ENCODE measurements at places on chromosomes 6 and 20.
A peak's percentile ranks its signal among the peaks of the same experiment; 100 is the strongest.

DNA sequence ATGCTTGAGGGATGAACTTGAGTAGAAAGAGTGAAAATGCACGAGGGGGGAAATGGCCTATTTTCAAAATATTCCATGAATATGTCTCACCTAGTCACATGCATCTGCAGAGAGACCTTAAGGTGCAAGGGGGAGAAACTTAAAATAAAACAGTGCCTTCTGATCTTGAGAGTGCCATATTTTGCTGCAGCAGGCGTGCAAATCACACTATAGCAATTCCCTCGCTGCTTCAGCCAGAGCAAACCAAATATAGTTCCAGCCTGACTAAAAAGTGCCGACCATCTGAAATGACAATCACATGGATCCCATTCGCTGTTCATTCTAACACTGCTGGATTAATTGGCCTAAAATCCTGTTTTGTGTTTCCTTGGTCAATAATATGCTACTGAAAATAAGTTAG, 26.3 kb downstream of the KIAA0319 start:
- DNase-seq = no peak

DNA sequence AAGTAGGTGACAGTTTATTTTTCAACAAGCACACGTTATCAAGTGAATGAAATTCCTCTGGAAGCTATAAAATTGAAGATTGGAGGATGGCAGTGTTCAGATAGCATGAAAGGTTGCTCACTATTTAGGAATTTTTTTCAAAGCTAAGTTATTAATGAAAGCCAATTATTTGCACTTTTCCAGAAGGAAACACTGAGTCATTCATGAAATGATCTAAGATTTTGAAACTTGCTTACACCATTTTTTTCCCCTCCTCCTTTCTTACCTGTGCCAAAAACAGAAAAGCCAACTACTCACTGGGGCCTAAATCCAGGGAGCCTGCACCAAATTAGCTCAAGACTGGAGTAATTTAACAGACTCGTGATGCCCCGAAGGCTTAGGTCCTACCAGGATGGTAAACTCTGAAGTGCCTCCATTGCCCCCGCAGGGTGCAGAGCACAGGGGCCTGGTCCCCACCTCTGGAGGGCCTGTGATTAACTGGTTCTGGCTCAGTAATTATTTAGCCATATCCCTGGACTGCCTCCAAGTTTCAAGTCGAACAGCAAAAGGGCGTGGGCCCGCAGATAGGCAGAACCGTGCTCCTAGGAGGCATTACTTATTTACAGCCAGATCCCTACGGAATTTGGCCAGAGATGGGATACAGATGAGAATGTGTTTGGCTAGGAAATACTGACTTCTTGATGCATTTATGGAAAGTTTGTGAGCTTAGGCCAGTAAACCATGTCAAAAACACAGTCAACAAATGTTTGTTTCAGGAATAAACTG, 28.0 kb upstream of the ZNF217 start:
- DNase-seq = peak; percentile 74

- no peak for DNase-seq
Observed at GRCh38 chr6:144086959-144087358, 8.4 kb downstream of the SF3B5 start.

DNA sequence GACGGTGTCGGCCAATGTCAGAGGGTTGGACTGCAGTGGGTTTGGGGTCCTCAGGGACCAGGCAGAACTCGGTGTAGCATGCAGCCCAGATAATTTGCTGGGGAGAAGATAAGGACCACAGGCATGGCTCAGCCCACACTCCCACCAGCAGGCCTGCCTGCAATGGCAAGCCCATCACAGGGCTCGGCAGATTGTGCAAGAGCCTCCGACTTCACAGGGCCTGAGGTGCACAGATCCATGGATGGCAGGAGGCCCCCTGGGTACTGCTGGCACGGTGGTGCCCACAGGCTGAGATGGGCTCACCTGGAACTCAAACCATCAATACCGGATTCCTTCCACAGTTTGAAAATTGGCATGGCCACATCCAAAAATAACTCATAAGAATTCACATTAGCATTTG, 180.3 kb downstream of the TTLL2 start:
- no peak for DNase-seq

- no peak for DNase-seq
Observed at GRCh38 chr20:14800707-14801425, 463.5 kb upstream of the FLRT3 start.

- DNase-seq = no peak
Observed at GRCh38 chr6:164346631-164347030, 932.1 kb downstream of the QKI start.

DNA sequence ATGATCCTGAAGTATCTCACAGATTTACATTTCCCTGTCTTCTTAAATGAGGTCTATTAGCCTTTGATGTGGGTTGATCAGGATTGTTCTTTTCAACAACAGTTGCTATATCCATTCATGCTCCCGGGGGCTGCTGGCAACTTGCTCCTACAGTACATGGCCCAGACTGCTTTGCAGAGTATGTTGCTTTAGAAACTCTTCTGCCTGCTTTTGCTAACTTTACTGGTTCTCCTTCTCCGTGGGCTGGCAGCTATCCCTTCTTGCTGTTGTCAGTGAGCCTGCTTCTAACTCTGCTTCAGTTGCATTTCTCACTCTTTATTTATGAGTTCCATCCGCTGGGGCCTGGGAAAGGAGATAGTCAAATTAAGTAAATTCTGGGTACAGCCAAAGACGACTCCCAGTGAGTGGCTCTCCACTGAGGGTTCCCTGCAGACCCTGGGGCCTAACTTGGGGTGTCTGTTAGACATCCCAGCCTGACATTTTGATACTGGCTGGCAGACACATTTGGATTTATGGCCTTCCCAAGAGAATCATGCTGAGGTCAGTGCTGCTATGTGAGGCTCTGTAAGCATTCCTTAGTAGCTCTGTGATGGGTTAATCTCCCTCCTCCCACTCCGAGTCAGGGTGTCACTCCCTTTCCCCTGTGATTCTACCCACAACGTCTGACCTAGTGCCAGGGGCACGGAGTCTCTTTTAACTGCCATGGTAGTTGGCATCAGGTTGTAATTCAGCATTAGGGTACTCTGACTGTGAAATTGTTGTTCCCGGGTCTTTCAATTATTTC, 73.6 kb downstream of the SLX4IP start:
- peak; percentile 48 for DNase-seq

DNA sequence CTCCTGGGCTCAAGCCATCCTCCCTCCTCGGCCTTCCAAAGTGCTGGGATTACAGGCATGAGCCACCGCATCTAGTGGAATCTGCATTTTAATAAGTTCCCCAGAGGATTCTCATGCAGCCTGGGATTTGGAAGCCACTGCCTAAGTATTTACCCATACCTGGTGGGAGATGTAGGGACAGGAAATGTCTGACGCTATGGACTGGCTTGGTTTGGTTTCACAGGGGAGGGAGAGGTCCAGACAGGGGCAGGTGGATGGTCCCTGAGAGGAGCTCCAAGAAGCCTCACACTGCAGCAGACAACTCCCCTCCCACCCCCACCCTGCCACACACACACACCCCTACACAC, 4.4 kb downstream of the VSTM2L start:
- no peak for DNase-seq

DNA sequence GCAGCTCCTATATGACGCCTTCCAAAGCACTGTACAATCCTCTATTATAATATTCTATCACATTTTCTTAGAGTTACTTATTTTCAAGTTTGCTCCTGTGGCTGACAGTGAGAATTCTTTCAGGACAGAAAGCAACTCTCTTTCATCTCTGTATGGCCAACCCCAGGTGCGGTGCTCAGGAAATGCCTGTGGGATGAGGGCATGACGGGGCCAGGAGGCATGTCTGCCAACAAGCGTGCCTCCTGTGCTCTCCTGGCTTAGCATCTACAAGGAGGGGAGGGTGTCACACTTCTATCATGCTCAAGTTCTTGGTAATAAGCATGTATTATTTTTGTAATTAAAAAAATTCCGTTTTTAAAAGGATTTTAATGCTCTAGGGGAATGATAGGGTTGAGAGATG, 11.4 kb downstream of the MRPL14 start:
- DNase-seq = no peak

- no peak for DNase-seq
Observed at GRCh38 chr6:144159223-144159622, 8.9 kb downstream of the STX11 start.

DNA sequence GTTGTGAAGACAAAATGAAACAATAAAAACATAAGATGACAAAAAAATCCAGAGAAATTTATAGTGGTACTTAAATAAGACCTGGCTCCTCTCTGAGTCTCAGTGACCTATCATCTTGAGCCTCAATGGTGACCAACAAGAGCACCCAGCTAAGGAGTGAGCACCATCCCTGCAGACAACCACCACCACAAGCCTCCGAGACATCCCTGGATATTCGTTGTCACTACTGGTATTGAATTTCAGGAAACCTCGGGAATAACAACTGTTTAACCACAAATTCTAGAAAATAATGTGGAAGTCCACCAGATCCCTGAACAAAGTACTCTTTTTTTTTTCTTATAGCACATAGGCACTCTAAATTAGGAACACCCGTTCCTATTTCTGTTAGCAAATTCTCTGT, 32.2 kb upstream of the ADGRF5 start:
- DNase-seq = no peak

DNA sequence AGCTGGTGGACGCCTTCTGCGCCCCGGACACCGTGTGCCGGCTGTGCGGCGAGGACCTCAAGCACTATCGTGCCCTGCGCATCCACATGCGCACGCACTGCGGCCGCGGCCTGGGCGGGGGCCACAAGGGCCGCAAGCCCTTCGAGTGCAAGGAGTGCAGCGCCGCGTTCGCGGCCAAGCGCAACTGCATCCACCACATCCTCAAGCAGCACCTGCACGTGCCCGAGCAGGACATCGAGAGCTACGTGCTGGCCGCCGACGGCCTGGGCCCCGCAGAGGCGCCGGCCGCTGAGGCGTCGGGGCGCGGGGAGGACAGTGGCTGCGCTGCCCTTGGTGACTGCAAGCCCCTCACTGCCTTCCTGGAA, 82.7 kb downstream of the SSR1 start:
- no peak for DNase-seq

GRCh38 chr20:35601990-35602389, 13.6 kb upstream of the SPAG4 start:
- DNase-seq = no peak

GRCh38 chr6:47663462-47664216, 34.7 kb upstream of the ADGRF4 start:
- DNase-seq = no peak

GRCh38 chr6:147585256-147585655, 76.8 kb downstream of the SAMD5 start:
- DNase-seq = no peak

- peak; percentile 80 for DNase-seq
Observed at GRCh38 chr6:52231406-52232127, 12.7 kb downstream of the IL17F start.

DNA sequence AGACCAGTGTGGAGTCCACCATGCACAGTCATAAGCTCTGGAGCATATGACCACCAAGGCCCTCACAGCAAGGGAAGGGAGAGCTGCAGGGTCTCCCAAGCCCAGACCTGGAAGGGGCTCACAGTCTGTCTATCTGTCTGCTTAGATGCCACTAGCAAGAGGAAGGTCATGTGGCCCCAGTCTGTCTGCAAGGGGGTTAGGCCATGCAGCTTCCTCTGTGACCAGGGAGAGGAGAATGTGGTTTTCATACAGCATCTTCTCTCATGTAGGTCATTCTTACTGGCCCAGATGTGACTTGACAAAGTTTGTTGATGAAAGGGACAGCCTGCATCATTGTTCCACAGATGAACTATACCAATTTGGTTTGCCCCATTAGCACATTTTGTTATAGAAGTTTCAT, 260.8 kb downstream of the FARS2 start:
- no peak for DNase-seq

- DNase-seq = peak; percentile 87
Observed at GRCh38 chr6:144559865-144560593, 274.9 kb downstream of the UTRN start.

GRCh38 chr6:81937296-81937937, 184.9 kb upstream of the TENT5A start:
- no peak for DNase-seq

- DNase-seq = no peak
Observed at GRCh38 chr6:39087197-39087596, 27.8 kb downstream of the SAYSD1 start.

DNA sequence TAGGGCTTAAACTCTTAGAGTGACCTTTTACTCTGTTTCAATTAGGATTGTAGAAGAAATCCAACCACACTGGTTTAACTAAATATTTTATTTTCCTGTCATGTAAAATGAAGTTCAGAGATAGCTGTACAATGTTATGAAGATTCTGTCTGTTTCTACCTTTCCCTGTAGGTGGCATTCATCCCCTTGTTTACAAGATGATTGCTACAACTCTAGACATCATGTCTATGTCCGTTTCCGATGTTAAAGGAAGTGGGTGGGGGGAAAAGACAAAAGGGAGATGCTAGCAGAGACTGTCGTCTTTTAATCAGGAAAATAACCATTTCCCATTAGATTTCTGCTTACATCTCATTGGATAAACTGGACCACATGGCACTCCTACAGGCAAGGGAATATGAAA, 30.9 kb upstream of the RIMS1 start:
- no peak for DNase-seq

DNA sequence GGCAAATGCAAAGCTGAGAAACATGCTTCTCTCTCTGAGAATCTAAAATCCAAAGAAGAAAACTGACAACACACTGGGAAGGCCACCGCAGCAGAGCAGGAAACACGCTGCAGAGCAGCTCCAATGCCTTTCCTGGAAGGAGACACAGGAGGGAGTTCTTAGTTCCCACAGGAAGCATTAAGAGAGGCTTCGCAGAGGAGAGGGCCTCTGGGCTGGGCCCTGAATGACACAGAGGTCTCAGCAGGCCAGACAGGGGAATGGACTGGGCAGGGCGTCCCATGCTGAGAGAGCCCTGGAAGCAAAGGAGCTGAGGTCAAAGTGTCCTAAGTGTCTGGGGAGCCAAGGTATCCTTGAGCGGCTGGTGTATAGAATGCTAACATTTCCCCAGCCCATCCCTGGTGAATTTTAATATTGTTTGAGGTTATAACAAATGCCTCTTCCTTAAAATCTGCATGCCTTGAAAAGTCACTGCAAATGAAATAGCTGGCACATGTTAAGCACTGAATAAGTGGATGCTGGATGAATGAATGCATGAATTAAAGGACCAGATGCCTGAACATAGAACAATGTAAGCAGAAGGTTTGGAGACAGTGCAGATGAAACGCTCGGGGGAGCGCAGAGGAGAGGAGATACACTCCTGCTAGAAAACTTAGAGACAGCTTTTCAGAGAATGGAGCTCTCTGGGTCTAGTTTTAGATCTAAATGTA, 110.0 kb upstream of the SYNDIG1 start:
- DNase-seq = no peak

DNA sequence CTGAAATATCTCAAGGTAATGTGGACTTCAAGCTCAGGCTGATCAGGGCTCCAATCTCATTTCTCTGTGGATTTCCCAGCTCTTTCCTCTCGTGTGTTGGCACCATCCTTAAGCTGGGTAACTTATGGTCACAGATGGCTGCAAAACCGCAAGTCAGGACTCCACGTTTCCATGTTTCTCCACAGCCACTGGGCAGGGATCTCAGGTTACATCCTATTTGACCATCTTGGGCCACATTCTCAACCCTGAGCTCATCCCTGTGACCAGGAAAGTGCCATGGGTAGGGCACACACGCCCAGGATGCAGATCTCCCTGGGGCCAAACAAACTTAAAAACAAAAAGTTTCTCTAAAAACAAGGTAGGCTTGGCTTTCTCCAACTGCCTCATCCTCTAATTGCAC, 15.4 kb downstream of the RPS6KA2 start:
- no peak for DNase-seq

All from activated CD4-positive, alpha-beta T cell treated with anti-CD3 and anti-CD28 coated beads, Interleukin-2, amount 10 ng/mL, durations not matched to agents 24 days and 14 days (primary cell).